ENCODE measurements at places on chromosomes 5 and 9. TPM values are rescaled to one million over a fixed set of nuclear protein-coding genes. Genes with fewer than 3 reads are reported as not detected.

SLC22A4 gene
- total RNA-seq = 4.9 TPM

NRG2 gene
- total RNA-seq = 1.3 TPM

PTPN3 gene
- total RNA-seq = 13.1 TPM

FOXD4L6 gene
- total RNA-seq = not detected

SHISAL2B gene
- total RNA-seq = not detected

SRP19 gene
- total RNA-seq = 88.0 TPM

PCDHA10 gene
- not detected for total RNA-seq

MSX2 gene
- 5.6 TPM for total RNA-seq

C9orf50 gene
- total RNA-seq = not detected
